ENCODE measurements at places on chromosomes 16 and 17. TPM values are rescaled to one million over a fixed set of nuclear protein-coding genes. Genes with fewer than 3 reads are reported as not detected.

- no peak for DNase-seq
Measured at GRCh38 chr16:34801875-34802274, 1342.5 kb downstream of the TP53TG3F start.

- DNase-seq: peak; percentile 28
Measured at GRCh38 chr17:82497483-82498405, 21.8 kb upstream of the FOXK2 start.

DNA sequence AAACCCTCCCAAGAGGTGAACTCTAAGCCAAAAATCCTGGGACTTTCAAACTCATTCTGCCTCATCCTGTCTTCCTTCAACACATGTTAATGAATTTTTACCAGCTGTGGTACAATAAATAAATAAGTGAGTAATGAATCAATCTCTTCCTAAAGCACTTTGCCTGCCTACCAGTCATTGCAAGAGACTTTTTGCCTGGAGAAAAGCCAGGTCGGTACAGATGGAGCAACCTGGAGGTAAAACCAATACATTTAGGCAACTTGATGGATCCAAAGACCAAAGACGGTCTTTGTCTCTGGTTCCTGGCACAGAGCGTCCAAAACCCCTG is 324.2 kb downstream of the PMP22 start:
- DNase-seq: no peak

STUB1 gene
- 124 TPM for polyA plus RNA-seq

DNA sequence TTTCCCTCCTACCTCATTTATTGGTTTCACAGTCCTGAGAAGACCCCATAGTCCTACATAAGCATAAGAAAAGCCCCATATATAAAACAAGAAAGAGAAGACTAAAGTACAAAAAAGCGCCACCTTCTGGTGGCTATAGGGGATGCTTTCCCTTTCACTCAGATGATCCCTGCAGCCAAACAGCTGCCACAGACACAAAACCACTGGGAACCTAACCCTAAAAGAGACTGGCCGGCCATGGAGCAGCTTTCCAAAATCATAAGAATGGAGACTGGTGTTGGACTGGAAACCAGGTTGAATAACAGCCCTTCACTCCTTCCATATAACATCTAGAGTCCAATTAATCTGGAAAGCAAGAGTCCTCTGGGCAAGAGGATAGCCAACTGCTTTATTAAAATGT is 11.4 kb downstream of the DYNC1LI2 start:
- no peak for DNase-seq

XYLT1 gene
- 6.9 TPM for polyA plus RNA-seq

GRCh38 chr17:58279736-58280479 is 827 bp downstream of the MPO start:
- no peak for DNase-seq

- no peak for DNase-seq
Measured at GRCh38 chr17:41971721-41972523, 5.3 kb downstream of the CNP start.

DNA sequence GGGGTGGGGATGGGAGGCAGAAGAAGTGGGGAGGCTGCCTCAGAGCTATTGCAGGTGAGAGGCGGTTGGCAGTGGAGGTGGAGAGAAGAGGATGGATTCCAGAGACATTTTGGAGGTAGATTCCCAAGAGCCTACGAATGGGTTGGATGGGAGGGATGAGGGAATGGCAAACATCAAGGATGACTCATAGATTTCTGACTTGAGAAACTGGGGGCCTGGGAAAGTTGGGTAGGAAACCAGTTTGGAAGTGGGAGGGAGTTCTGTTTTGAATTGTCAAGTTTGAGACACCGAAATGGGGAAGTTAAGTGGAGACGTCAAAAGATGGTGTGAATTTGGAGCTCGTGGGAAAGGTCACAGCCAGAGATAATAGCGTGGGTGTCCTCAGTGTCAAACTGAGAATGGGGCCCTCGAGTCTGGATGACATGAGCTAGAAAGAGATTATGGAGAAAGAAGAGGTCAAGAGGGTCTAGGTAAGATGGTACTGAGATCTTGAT is 6.2 kb upstream of the CYLD start:
- DNase-seq: no peak

- DNase-seq: no peak
Measured at GRCh38 chr17:79043931-79044320, 20.0 kb downstream of the C1QTNF1 start.

SPATA33 gene
- 13.9 TPM for polyA plus RNA-seq

DNA sequence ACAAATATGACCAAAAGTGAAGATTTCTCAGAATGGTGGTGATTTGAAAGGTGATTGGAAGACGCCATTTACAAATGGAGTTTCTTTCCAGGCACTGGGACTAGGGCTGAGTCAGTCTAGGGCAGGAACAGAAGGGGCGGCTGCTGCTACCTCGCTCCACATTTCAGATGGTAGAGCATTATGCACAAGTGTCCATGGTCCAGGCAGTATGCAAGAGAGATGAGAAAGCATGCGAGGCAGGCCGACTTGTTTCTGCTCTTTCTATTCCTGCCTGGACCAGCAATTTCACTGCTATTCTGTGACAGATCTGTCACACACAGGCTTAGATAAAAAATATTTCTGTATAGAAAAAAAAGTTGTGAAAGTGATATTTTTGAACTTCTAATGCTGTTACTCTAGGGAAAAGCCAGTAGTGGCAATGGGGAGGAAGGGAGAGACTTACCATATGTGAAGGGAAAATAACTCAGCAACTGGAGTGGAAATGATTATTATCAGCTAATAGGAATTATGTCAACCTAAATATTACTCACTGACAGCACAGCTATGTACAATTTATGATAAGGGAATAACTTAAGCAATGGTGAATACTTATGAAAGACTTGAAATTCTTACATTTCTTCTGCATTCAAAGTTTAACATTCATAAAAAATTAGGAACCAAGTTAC is 134.7 kb upstream of the NETO2 start:
- no peak for DNase-seq

GRCh38 chr17:9408868-9409829 is 166.5 kb downstream of the STX8 start:
- DNase-seq: no peak

GRCh38 chr17:45170931-45171337 is 9.3 kb downstream of the HEXIM2 start:
- no peak for DNase-seq

SSTR5 gene
- 0.10 TPM for polyA plus RNA-seq

DNA sequence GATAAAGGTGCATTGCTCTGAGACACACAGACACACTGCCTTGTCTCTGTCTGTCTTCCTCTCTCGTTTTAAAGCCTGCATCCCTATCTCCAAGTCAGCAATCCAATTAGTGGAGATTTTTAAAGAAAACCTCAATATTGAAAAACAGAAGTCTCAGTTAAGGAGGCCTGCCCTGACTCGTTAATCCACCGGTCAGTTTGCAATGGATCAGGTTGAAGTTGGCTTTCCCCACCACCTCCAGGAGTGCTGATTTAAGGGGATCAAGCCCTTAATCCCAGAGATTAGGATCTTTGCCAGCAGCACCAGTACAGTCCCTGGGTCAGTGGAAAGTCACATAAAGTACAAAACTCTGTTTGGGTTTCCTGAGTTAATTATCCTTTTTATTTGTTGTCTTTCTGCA is 271.1 kb upstream of the ASIC2 start:
- DNase-seq: no peak

DNA sequence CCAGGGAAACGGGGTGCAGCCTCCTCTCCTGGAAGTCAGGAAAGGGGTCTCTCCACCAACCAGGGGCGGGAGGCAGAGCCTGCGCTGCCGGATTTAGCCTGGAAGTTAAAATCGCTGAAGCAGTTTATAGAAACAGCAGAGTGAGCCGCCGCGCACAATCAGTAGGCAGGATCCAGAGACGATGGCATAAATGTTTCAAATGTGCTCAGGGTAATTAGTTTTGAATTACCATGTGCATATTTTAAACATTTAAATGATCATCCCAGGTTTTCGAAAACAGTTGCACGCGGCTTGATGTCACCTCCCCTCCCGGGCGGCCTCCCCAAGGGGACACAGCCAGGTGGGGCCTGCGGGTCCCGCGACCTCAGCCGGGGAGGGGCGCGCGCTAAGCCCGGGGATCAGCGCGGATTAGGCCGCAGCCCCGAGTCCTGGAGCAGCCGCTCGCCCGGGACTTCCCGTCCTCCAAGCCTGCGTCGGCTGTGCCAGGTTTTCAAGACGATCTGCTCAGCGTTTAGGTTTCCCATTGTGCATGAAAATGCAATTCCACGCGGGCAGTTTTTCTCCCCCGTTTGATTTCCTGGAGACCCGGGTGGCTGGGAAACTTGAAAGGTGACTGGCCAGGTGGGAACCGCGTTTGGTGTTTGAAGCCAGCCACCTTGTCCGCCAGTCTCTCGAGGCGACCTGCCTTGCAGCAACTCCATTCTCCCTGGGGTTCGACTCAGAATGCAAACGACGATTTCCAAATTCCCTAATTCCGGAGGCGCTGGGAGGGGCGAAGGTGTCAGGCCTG is 78.3 kb downstream of the RPA1 start:
- DNase-seq: no peak

ADAM11 gene
- 2.2 TPM for polyA plus RNA-seq

Data from left renal cortex interstitium (tissue), 4 donors.